Caudate nucleus (tissue), 63 donors: ENCODE measurements at places on chromosomes 2 and 18.

GRCh38 chr18:2337552-2338141 lies 233.7 kb downstream of the METTL4 start:
- no peak for DNase-seq

DNA sequence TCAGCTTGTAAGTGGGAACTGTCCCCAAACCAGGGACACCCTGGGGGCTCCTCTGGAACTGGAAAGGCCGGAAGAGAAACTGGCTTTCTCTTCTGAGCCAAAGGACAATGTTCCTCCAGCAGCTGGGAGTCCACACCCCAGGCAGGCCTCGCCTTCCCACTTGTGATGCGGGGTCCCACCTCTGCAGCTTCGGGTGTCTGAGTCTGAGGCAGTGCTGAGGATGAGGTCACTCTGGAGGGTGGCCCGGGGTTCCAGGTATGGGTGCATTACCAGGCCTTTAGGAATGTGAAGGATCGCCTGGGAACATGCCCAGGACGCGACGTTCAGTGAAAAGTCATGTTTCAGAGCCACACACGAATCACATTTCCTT lies 18.2 kb upstream of the BOK start:
- no peak for DNase-seq

GRCh38 chr2:203326356-203326755 lies 1.8 kb upstream of the ABI2 start:
- no peak for DNase-seq

GRCh38 chr18:57785751-57786437 lies 17.2 kb downstream of the ATP8B1 start:
- DNase-seq: no peak

DNA sequence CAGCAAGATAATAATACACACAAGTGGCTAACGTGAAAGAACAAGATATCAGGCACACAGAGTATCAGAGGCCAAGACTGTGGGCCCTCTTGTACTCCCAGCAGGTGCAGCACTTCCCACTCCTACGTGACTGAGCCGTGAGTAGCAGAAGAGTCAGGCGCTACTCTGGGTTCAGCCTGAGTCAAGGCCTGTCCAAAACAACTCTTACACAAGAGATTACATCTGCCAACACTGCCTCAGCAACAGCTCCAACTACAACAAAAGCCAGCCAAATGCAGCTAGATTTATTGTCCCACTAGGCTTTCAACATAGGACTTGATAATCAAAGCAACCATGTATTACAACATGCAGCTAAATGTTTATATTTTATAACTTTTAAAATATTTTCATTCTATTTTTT lies 56.2 kb downstream of the ITSN2 start:
- DNase-seq: no peak

DNA sequence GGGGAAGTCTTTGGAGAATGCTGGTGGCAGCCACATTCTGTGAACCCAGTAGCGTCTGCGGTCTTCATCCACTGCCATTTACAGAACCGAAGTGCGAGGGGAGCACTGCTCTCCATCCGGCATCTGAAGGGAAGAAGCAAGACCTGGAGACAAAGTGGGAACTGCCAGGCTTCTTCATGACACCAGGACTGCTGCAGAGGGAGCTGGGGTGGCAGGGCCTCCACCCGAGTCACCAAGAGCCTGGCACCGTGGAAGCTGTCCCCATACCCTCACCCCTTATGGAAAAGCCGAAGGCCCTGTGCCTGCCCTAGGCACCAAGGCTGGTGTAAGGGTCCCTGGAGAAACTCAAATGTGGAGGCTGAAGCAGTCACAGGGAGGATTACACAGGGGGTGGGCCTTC lies 79.8 kb downstream of the CIB4 start:
- DNase-seq: no peak

DNA sequence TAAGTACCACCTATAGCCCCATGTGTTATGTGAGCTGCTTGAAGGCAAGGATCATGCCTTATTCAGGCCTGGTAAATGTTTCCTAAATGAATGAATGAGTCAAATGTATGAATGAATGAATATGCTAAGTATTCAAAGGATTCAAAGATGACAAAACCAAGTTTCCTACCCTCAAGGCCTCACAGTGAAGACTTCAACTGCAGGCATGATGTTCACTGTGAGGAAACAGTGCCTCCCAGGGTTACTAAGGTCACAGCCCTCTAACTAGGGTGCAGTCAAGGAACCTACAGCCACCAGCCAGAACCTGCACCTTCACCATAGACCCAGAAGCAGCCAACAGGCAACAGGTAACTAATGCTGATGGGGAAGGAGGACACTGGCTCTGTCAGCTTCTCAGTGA lies 69.3 kb downstream of the SUMO1 start:
- no peak for DNase-seq

GRCh38 chr2:224952936-224953657 lies 89.2 kb downstream of the DOCK10 start:
- DNase-seq: peak; percentile 9

- no peak for DNase-seq
These were observed 13.5 kb downstream of the BOK start for GRCh38 chr2:241571821-241572620.

GRCh38 chr2:170817093-170818035 lies 677 bp downstream of the GAD1 start:
- no peak for DNase-seq

- DNase-seq: no peak
These were observed 1149.1 kb upstream of the NRXN1 start for GRCh38 chr2:52181080-52181479.

- DNase-seq: no peak
These were observed 4.3 kb upstream of the CHRNA1 start for GRCh38 chr2:174768557-174768956.

GRCh38 chr2:156322686-156323231 lies 9.8 kb downstream of the NR4A2 start:
- DNase-seq: no peak

DNA sequence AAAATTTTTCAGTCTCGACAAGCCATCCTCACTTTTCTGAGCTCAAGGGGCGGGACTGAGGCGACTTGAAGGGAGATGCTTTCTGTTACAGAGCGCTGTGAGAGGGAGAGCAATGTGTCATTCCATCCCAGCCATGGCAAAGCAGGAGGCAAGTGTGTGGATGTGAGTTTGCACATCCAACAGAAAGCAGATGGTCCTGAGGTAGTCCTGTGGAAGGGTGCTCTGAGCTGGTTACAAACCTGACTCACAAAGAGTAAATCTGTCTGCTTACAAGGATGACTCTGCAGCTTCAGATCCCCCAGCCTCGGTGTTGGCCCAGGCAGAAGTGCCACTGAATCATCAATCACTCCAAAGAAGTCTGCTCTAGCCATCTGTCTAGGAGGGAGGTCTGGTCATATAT lies 482.0 kb upstream of the DCC start:
- no peak for DNase-seq

DNA sequence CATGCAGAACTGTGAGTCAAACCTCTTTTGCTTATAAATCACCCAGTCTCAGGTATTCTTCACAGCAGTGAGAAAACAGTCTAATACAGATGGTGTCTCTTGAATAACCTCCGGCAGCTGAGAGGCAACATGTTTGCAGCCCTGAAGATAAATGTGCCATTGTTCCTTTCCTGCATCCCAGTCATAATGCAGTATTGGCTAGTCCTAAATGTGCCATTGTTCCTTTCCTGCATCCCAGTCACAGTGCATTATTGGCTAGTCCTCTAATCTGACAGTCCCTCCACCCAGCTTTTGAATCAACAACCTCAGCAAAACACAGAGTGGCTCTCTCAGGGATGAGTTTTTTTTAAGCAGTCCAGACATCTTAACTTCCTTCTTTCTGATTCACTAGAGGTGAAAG lies 550.7 kb downstream of the RIT2 start:
- DNase-seq: peak; percentile 7

- DNase-seq: no peak
These were observed 131.3 kb downstream of the CCBE1 start for GRCh38 chr18:59565957-59566356.

GRCh38 chr2:27118525-27119329 lies at the start of gene CGREF1:
TSS of gene CGREF1 (minus strand) at chr2:27119128. CDS start at chr2:27104366, 14,762 bp downstream.
- peak; percentile 15 for DNase-seq

GRCh38 chr2:88016960-88017779 lies 823 bp upstream of the RNU2-63P start:
- peak; percentile 74 for DNase-seq

- no peak for DNase-seq
These were observed 10.2 kb downstream of the PROKR1 start for GRCh38 chr2:68653538-68653982.

DNA sequence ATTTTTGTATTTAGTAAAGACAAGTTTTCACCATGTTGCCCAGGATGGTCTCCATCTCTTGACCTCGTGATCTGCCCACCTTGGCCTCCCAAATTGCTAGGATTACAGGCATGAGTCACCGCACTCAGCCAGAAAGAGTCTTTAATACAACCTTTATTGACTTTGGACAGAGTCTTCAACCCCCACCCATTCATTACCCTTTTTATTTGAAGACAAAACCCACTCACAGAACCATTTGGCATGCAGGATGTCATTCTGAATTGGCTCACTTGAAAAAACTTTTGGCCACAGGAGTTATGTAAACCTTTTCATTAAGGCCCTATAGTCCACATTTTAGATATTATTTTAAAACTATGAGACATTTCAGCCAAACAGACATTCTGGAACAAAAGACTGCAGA lies 217.9 kb upstream of the RND3 start:
- no peak for DNase-seq

- no peak for DNase-seq
These were observed 20.7 kb downstream of the SP140 start for GRCh38 chr2:230246206-230246605.

DNA sequence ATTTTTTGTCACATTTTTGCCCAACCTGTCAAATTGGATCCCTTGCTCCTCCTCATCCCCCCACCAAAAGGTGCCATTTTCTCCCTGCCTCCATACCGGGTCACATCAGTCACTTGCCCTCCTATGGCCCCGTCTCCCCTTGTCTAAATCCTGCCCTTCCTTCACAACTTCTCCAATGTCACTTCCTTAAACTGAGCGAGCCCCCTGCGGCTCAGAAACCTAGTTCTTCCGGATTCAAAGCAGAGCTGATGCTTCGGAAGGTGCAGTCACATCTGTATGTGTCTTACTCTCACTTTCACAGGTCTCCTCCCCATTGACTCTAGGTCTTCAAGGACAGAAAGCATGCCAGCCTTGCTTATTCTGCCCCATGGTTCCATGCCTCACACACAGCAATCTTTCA lies 22.1 kb downstream of the TNP1 start:
- DNase-seq: no peak

- no peak for DNase-seq
These were observed 148.1 kb downstream of the MBP start for GRCh38 chr18:76984193-76985155.

GRCh38 chr2:8501061-8501720 lies 180.7 kb upstream of the ID2 start:
- DNase-seq: no peak

DNA sequence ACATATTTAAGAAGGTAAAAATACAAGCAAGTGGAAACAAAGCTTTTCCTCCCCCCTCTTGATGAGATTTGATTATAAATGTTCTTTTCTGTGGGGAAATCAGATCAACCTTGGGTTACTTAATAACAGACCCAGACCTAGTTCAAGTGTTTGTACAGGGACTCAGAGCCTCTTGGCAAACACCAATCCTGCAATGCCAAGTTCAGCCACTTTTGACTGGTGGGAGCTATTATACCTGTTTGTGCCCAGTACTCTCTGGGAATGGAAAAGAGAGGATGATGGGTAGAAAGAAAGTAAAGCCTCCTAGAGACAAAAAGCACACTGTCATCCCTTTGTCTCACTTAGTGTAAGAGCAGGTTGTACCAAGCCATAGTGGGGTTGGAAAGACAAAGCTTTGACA lies 63.8 kb upstream of the EPHA4 start:
- DNase-seq: no peak

DNA sequence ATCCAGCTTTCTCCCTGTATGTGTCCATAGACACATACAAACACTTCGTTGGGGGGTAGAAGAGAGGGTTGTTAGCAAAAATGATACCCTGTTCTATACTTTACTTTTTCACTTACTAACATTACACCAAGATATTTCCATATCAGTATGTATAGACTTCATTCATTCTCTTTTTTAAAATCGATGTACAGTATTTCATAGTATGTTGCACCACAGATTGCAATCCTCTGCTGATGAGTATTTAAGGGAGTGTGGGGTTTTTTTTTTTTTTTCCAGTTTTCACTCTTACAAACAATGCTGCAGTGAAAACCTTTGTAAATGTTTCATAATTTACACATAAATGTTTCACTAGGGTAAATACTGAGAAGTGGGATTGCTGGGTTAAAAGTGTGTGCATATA lies 402.3 kb downstream of the LRATD1 start:
- no peak for DNase-seq

- DNase-seq: no peak
These were observed 95.1 kb downstream of the BAZ2B start for GRCh38 chr2:159521272-159521671.

GRCh38 chr18:48929941-48930713 lies 20.6 kb downstream of the SMAD7 start:
- no peak for DNase-seq

- DNase-seq: no peak
These were observed 4.3 kb downstream of the SLC39A6 start for GRCh38 chr18:36124841-36125240.

DNA sequence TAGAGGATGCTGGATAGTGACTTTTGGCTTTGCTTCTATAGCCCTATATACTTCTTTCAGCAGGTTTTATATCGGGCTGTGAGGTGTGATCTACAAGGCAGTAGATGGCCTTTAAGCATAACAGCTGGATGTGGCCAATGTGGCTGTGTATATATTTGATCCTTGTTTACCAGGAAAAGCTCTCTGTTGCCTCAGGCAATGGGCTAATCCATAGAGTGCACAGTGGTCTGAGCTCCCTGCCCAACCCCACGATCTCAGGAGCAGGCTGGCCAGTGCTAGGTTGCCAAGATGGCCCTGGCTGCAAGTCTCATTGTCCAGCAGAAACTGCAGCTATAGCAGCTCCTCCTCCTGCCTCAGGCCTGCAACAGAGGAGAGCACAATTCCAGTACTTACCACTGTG lies 72.3 kb upstream of the SPHKAP start:
- no peak for DNase-seq

- no peak for DNase-seq
These were observed 39.6 kb downstream of the RAB3GAP1 start for GRCh38 chr2:135091681-135092080.

GRCh38 chr2:187442378-187442777 lies 5.7 kb downstream of the CALCRL start:
- no peak for DNase-seq

- DNase-seq: no peak
These were observed 107.5 kb downstream of the DTNA start for GRCh38 chr18:34817636-34818035.

DNA sequence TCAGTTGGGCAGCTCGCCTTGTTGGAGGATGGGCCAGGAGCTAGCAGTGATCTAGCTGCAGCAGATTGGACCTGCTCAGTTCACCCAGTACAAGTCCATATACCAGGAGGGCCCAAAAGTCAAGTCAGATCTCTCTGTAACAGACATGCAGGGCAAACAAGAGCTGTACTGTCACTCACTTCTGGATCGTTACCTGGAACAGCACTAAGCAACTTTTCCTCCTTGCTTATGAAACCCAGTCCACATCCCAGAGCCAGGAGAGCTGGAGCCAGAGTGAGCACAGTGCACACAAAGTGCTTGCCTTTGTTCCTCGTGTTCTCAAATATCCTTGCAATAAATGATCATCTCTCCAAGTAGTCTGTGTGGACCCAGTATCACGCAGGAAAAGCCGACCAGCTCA lies 244.1 kb upstream of the FOSL2 start:
- no peak for DNase-seq

GRCh38 chr18:39238981-39239660 lies 1673.5 kb upstream of the CELF4 start:
- DNase-seq: no peak
